Osteocyte (in vitro differentiated cells): ENCODE measurements at places on chromosomes 16 and 17. TPM values are rescaled to one million over a fixed set of nuclear protein-coding genes. Genes with fewer than 3 reads are reported as not detected.

- no peak for DNase-seq
These were observed 57.8 kb upstream of the MMP2 start for GRCh38 chr16:55421226-55421625.

- DNase-seq = no peak
These were observed 102.8 kb downstream of the MAF start for GRCh38 chr16:79497606-79498350.

DNA sequence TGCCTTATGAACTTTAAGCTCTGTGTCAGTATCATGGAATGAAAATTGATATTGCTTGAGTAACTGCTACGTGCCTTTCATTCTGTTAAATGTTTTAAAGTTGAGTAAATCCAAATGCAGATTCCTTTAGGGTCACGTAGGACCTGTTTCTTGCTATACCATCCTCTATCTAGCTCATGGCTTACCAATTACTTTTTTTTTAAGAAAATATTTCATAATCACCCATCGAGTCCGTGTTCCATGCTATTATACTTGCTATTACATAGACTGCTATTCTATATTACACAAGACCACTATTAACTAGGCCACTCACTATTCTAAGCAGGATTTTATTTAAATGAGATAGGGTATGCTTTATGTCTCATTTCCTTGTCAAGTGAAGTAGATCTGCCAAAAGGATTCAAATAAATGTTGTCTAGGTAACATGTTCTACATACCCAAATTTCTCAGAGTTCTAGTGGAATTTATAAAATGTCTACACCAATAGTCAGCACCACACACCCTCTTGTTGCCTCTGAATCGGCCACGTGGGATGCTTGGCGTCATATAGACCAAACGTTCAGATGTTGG, 11.9 kb downstream of the ANKFN1 start:
- DNase-seq = no peak

DNA sequence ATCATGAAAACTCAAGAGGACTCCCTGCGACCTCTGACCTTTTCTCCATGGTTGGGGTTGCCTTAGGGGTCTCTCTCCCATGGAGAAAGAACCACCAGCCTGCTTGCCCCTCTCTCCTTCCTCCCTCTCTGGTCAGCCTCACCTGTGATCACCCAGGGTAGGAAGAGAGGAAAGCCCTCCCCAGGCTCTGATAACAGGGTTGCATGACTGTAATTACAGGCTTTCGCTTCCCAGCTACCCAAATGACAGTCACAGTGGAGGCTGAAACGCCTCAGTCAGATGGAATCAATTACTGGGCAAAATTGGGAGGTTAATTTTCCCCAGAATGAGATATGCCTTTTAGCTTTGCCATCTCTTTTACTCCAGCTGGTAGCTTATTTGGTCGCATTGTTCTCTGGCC, 265.8 kb upstream of the SOX9 start:
- no peak for DNase-seq

DNA sequence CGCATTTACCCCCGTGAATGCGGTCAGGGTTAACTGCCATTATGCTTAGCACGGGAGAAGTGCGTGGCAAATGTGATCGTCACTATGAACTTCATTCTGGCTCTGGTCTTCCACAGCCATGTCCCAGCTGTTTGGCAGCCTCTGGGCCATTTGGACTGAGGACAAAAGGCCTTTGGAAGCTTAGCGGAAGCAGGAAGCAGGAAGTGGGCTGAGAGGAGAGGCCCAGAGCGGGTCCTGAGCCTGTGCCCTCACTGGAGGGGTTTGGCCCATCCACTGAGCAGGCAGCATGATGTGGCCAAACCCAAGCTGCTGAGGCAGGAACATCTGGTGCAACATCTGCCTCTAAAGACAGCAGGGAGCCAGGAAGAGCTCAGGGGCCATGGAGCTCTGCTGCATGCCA, 345.9 kb downstream of the C16orf95 start:
- DNase-seq = no peak

GAST gene
- total RNA-seq = not detected in 2 replicates
